ENCODE measurements at places on chromosomes 6 and 20.

GRCh38 chr6:99282479-99283062 is 66.9 kb downstream of the FAXC start:
- no peak for DNase-seq

- DNase-seq: no peak
These were observed 442.9 kb downstream of the QKI start for GRCh38 chr6:163857421-163857820.

DNA sequence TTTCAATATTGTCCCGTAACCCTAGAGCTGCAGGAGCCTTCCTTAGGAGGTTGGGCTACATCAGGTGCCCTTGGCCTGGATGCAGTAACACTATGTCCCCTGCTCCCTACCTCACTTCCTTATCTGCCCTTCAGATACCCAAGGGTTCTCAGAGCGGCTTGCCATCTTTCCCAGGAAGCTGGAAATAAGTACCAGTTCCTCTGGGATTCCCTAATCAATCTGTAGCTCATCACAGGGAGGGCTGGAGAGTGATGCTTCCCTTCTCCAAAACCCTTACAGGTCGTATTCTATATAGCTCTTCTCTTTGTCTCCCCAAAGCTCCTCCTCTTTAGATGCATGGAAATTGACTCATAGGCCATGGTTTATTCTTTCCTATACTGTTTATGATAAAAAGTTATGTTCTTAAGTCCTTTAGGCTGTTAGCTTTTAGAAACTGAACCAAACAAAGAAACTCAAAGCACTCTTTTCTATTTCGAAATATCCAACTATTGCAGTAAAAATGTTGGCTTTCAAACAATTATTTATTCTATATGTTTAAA is 4.2 kb downstream of the MYCT1 start:
- DNase-seq: no peak

DNA sequence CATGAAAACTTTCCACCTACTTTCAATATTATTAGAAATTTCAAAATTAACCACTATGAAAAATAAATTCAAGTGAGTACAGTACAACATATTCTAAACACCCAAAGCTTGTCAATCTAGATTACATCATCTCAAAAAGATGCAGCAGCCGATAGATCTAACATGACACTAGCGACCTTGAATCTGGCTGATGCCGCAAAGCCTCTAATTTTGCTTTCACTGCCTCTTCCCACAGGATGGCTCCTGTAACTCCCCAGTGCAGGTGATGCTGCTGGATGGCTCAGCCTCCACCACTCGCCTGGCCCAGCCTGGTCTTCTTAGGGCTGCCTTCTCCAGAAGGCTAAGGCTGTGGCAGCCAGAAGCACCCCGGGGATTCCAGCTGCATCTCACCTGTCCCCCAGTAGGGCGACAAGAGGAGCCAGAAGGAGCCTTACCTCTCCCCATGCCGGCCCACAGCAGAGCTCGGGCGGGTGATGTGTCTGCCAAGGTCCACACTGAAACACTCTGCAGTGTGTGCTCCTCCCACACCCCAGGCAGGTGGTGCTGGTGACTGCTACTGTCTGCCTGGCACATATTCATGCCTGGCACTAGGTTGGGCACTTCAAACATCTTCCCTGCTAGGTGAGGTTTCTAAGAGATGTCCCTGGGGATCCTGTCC is 82.1 kb downstream of the SLC23A2 start:
- no peak for DNase-seq

DNA sequence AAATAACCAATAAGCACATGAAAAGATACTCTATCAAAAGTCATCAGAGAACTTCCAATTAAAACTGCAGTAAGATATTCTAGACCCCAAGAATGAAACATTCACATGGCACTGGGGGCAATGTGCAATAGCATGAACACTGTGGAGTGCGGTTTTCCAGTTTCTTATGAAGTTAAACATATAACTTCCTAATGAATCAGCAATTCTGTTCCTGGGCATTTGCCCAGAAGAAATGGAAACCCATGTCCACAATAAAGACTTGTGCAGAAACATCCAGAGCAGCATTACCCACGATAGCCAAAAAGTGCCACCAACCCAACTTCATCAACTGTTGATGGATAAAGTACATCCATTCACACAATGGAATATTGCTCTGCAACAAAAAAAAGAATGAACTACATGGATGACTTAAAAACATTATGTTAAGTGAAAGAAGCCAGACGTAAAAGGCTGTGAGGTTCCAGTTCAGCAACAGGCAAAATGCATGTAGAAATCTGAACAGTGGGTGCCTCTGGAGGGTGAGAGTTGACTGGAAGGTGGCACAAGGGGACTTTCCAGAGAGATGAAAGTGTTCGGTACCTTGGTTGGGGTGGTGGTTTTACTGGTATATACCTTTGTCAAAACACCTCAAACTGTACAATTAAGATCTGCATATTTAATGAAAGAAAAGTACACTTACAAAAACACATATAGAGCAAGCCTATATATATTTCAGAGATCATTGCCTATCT is 207.2 kb upstream of the ECI2 start:
- DNase-seq: no peak

DNA sequence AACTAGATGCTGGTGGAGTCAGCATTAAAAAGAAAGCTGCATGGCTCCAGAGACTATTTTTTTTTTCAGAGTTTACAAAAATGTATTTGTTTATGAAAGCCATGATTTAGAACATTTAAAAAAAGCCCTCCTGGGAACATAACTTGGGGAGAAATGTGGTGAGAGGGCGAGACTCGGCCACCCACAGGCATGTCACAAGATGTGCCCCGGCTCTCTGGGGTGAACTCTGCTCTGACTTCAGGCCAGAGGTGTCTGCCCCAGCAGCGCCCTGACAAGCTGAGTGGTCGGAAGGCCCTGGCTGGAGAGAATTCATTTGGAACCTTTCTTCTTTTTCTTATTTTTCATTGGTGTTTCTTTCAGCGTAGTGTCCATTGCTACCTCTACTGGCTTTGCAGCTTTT is 21.7 kb upstream of the RFPL4B start:
- DNase-seq: no peak

All from GF-D8 (cell line).